Bronchus fibroblast of lung (primary cell): ENCODE measurements at places on chromosomes 1 and 21. TPM values are rescaled to one million over a fixed set of nuclear protein-coding genes. Genes with fewer than 3 reads are reported as not detected.

KIAA1614 gene
- 5.7 and 9.2 TPM in 2 replicates for total RNA-seq

ALPL gene
- 7.2 and 7.4 TPM in 2 replicates for total RNA-seq

CASP9 gene
- total RNA-seq: 7.4 and 8.6 TPM in 2 replicates

STUM gene
- not detected in 2 replicates for total RNA-seq
